ENCODE measurements at places on chromosomes 5 and 9.

DNA sequence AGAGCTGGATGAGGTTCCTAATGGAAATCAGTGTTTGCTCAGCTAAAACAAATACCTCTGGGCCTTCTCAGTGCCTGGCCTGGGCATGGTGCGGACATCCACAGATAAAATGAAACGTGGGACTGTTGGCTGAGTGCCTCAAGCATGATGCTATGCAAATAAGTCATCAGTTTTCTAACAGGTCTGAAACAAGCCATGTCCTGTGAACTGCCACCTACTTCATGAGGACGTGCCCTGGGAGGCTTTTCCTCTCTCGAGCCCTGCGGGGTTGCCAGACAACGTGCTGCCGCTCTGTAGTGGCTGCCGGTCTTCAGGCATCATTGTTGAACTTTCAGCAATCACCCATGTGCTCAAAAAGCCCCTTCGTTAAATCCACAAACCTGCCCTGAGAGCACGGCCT lies 240.4 kb upstream of the IRX2 start:
- no peak for DNase-seq

GRCh38 chr5:65391591-65391990 lies 90.1 kb downstream of the ADAMTS6 start:
- DNase-seq, result no peak

DNA sequence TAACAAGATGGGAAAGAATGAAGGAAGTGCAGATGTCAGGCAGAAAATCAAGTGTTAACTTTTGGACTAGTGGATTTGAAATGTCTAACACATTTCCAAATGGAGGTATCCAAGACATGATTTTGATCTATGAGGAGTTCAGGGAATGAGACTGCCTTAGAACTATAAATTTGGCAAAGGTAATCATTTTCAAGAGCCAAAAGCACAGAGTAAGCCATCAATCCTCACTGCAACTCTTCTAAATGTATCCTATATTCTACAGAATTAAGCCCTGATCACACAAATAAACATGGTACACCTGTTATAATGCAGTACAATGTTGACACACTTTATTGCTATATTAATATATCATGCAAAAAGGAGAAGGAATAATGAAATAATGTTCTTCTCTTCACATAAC lies 55.6 kb downstream of the SETX start:
- no peak for DNase-seq

DNA sequence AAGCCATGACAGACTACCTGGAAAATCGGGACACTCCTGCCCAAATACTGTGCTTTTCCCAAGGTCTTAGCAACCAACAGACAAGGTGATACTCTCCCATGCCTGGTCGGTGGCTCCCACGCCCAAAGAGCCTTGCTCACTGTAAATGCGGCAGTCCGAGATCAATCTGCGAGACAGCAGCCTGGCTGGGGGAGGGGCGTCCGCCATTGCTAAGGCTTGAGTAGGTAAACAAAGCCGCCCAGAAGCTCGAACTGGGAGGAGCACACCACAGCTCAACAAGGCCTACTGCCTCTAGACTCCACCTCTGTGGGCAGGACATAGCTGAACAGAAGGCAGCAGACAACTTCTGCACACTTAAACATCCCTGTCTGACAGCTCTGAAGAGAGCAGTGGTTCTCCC lies 272.1 kb upstream of the CCNG1 start:
- no peak for DNase-seq

DNA sequence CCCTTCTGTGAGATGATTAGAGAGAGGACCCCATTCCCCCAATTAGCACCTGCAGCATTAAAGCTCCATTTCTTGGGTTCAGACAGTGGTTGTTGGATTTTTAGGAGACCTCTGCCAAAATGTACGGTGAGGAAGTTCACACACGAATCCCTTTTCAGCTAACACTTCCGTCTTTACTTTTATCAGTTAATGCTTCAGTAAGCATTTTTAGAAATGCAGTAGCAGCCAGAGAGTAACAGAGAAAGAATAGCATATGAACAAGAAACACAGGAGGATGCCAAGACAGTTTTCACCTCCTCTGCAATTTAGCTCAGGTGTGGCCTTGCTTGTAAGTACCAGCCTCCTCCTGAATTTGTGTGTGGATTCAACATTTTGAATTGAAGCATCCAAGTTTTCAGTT lies 312.9 kb downstream of the ISL1 start:
- no peak for DNase-seq

GRCh38 chr9:27162045-27162444 lies 53.0 kb downstream of the TEK start:
- no peak for DNase-seq

- no peak for DNase-seq
These were observed 351.2 kb downstream of the SH3GL2 start for GRCh38 chr9:17930071-17930470.

Measured in RKO (cell line).